Activated CD4-positive, alpha-beta T cell treated with anti-CD3 and anti-CD28 coated beads, Interleukin-2, amount 10 ng/mL, durations not matched to agents 24 days and 14 days (primary cell): ENCODE measurements at places on chromosomes 12 and 14. TPM values are rescaled to one million over a fixed set of nuclear protein-coding genes. Genes with fewer than 3 reads are reported as not detected.

GRCh38 chr12:81086342-81086741 lies 8.5 kb downstream of the ACSS3 start:
- no peak for DNase-seq

DNA sequence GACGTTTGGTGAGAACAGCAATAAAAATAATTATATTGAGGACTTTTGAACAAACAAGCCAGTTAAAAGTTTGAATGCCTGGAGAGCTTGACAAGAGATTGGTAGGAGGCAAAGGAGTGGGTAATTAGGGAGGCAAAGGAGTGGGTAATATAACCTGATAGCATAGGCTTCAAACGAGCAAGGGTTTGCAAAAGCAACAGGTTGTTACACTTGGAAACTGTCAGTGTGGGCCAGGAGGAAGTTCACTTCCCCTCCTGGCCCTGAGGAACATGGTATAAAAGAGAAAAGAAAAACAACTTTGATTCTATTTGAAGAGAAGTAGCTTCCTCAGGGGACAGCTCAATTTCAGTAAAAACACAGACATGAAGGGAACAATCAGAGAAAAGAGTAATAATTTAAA lies 121.7 kb downstream of the CCER1 start:
- DNase-seq = no peak

GRCh38 chr14:93688239-93688666 lies 100.0 kb downstream of the PRIMA1 start:
- DNase-seq = no peak

SLC10A1 gene
- total RNA-seq = not detected in 2 replicates

- peak; percentile 80 for DNase-seq
Observed at GRCh38 chr14:34722723-34723545, 8.5 kb upstream of the CFL2 start.

DENND5B gene
- total RNA-seq = 0.19 TPM in 1 of 2 replicates, not detected in the other

DNA sequence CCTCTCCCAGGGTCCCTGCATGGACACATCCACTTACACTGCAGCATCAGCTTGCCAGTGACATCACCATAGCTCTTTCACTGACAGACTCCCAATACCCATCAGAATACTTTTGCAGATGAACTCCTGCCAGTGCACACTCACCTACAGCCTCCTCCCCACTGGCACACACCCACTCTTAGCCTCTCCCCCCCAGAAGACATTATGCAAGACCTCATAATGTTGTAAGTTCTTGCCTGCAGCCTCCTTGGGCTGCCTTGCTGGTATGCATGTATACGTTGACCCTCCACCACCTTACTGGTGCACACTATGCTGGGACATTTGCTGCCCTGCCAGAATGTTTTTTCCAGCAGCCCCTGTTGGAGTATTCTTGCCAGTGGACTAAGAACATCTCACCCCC lies 324.2 kb downstream of the AEBP2 start:
- no peak for DNase-seq

DNA sequence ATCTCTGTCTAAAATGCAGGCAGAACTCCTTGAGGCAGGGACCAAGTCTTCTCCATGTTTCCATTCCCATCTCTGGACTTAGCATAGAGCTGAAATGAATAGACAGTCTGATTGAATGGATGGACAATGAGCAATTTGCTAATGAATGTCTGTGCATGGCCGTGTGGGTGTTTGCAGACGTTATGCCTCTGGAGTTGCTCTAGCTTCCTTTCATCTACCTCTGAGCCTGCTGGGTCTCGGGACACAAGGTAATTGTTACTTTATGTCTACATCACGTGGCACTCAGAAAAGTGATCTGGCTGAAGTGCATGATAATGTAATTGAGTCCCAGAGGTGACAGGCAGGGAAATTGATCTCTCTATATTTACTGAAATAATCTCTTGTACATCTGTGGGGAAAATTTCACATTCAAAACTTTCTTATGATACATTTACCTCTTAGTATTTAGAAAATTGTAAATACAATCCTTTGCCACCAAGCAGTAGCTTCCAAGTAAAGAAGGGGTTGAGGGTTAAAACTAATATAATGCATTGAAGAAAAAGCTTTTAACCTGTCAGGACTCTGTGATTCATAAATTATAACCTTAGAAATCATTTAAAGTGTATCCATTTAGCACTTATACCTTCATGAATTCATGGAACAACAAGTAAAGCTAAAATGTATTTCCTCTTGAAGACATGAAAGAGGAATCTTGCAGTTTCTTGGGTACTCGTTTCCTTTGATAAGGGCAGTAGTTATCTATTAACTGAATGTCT lies 424.1 kb downstream of the APAF1 start:
- DNase-seq = no peak

- DNase-seq = no peak
Observed at GRCh38 chr14:64272019-64272418, 22.2 kb downstream of the ESR2 start.

GRCh38 chr12:1947081-1947480 lies 28.6 kb upstream of the CACNA2D4 start:
- DNase-seq = no peak

FGF23 gene
- total RNA-seq = not detected in 2 replicates

DNA sequence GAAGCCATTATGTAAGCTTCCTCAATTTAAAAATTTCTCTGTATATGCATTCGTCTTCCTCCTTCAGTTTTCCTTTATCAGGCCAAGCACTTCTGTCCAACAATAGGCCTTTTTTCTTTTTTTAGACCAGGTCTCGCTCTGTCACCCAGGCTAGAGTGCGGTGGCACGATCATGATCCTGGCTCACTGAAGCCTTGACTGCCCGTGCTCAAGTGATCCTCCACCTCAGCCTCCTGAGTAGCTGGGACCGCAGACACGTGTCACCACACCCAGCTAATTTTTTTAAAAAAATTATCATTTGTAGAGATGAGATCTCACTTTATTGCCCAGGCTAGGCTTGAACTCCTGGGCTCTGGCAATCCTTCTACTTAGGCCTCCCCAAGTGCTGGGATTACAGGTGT lies 25.8 kb downstream of the TAOK3 start:
- no peak for DNase-seq

OTX2 gene
- not detected in 2 replicates for total RNA-seq

DNA sequence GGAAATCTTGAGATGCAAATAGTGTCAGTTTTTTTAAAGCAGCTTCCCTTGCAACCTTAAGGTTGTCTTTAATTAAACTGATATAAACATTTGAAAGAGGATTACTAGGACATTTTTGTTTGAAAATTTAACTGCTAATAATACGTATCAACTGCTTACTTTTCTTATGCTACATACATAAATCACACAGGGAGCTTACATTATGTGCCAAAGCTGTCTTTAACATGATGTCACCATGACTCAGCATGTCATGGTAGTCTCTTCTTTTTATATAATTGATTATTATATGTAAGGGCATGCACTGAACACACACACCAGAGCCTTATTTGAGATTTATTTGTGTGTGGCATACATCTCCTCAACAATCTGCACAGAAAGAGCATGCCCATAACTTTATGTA lies 63.0 kb upstream of the PTHLH start:
- no peak for DNase-seq

GIT2 gene
- 87.1 and 88.6 TPM in 2 replicates for total RNA-seq

GRCh38 chr12:93509506-93509905 lies 42.2 kb downstream of the MRPL42 start:
- no peak for DNase-seq

DNA sequence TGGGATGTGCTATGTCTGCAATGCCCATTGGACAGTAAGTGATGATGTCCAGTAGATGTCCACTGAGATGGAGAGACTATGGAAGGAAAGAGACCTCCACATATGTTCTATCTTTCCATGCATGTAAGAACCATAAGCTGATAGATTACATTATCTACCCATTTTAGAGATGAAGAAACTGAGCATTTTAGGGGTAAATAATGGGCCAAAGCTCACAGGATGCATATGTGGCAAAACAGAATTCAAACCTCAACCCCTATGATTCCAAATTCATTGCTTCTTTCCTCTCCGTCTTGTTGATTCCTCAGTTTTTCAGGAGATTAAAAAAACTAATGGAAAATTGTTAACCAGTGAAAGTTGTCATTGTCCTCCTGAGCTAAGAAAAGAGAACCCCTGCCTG lies 200.7 kb upstream of the PWP1 start:
- no peak for DNase-seq

TMEM63C gene
- total RNA-seq = 1.3 and 2.3 TPM in 2 replicates

HVCN1 gene
- 17.9 and 18.0 TPM in 2 replicates for total RNA-seq
